ENCODE measurements at places on chromosomes 16 and 17.

DNA sequence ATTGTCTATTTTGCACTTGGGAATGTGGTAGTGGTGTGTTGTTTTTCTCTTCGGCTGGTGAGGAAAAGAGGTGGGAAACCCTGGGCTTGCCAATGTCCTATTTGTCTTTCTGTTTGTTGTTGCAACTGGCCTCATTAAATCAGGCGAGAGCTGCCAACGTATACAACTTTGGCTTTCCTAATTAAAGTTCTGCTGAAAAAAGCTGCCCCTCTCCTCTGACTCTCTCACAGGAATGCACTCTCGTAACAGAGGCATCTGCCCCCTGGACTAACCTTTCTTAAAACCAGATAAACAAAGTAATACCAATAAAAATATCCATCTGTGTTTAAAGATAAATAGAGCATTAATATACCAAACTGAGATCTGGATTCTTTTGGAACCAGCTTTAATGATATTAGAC lies 7.8 kb downstream of the CDRT15 start:
- H3K27me3 ChIP-seq = no peaks in the 10 kb centered on the region
- no peak overlapping the region for H3K4me3 ChIP-seq
- peak; percentile 10 for DNase-seq
- peaks cover 9% of the 10 kb centered on the region for H3K4me1 ChIP-seq

GRCh38 chr16:19073344-19073743 lies 5.9 kb downstream of the COQ7 start:
- H3K4me1 ChIP-seq = peaks cover 7% of the 10 kb centered on the region
- 0 out of 2 replicates have a peak, but pooled peaks cover 5% of the 10 kb centered on the region for H3K36me3 ChIP-seq
- H3K27me3 ChIP-seq = no peaks in the 10 kb centered on the region
- no peak for DNase-seq
- H3K4me3 ChIP-seq = no peak overlapping the region
- no peak overlapping the region for H3K27ac ChIP-seq

GRCh38 chr17:74957935-74958740 lies 14.4 kb downstream of the HID1 start:
- peak; percentile 56 for DNase-seq
- no peaks in the 10 kb centered on the region for H3K27me3 ChIP-seq
- H3K27ac ChIP-seq = no peak overlapping the region
- H3K4me1 ChIP-seq = no peaks in the 10 kb centered on the region
- H3K4me3 ChIP-seq = no peak overlapping the region

DNA sequence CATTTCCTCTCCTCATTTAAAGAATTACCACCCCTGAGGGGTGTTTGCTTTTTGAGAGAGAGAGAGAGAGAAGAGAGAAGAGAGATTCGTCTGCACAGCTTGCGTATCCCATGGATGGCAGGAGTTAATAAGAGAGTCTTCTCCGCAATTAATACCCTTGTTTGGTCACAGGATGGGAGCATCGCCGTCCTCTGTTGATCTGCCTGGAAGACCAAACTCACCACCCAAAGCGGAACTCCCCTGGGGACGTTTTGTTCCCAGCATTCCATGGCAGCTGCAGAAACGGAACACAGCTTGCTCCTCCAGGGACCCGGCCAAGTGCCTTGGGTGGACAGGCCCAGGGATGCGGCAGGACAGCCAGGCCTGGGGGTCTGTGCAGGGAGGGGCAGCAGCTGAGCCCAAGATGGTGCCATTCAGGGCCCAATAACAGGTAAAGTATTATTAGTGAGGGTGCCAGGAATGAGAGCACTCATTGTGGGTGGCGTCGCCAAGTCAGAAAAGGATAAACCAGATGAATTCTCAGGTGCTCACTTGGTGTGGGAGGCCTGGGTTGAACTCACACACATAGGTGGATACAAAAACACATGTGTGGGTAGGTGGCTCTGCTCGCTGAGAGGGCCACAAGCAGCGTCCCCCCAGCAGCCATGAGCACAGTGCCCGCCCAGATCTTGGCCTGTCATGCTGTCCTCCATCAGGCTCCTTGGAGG lies 83.1 kb downstream of the NT5M start:
- no peak for DNase-seq
- H3K27ac ChIP-seq = no peak overlapping the region
- peaks cover 18% of the 10 kb centered on the region for H3K27me3 ChIP-seq
- no peak overlapping the region for H3K4me3 ChIP-seq
- H3K4me1 ChIP-seq = no peaks in the 10 kb centered on the region

GRCh38 chr17:74179576-74179975 lies 23.9 kb upstream of the RPL38 start:
- DNase-seq = no peak
- no peaks in the 10 kb centered on the region for H3K4me1 ChIP-seq
- H3K36me3 ChIP-seq = no peaks in the 10 kb centered on the region
- H3K27ac ChIP-seq = no peak overlapping the region
- no peak overlapping the region for H3K4me3 ChIP-seq

DNA sequence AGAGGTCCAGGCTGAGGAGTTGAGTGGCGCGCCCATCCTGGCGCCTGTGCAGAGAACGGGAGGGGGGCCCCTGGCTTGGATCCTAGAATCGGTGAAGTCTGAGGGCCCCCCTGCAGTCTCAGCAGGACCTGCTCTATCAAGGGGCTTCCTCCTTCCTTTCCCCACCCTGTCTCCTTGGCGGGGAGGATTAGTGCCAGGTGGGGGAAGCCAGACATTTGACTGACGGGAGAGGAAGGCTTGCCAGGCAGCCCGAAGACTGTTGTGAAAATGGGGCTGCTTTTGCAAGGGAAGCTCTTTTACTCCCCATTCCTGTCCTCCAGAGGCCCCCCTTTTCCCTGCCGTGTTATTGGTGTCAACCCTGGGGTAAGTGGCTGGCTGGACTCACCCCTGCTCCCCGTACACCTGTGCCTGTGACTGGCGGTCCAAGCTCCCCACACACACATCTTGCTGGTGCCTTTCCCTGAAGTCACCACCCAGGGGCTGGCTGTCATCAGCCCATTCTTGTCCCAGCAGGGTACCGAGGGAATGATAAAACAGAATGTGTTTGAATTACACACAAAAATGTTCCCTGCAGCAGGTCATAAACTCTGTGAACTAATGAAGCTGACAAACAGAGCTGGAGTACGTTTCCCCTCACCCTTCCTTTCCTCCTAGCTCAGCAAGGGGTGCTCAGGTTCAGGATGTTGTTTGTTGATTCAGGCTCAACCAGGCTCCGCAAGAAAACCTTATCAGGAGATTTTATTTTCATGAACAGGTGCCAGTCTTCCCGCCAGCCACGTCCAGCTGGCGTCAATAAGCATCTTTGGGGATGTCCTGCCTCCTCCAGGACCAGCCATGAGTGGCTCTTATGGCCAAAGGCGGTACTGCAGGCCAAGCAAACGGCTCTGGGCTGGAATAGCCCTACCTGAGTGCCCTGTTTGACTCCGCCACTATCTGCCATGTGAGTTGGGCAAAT lies 4.4 kb upstream of the ARMC7 start:
- no peaks in the 10 kb centered on the region for H3K4me1 ChIP-seq
- DNase-seq = peak; percentile 63
- no peak overlapping the region for H3K27ac ChIP-seq
- no peaks in the 10 kb centered on the region for H3K36me3 ChIP-seq
- H3K4me3 ChIP-seq = no peak overlapping the region

- no peak overlapping the region for H3K4me3 ChIP-seq
- H3K27ac ChIP-seq = no peak overlapping the region
- no peak for DNase-seq
- no peaks in the 10 kb centered on the region for H3K27me3 ChIP-seq
- H3K4me1 ChIP-seq = no peaks in the 10 kb centered on the region
- H3K36me3 ChIP-seq = no peaks in the 10 kb centered on the region
These were observed 1287.8 kb upstream of the CDH8 start for GRCh38 chr16:63323722-63324705.

DNA sequence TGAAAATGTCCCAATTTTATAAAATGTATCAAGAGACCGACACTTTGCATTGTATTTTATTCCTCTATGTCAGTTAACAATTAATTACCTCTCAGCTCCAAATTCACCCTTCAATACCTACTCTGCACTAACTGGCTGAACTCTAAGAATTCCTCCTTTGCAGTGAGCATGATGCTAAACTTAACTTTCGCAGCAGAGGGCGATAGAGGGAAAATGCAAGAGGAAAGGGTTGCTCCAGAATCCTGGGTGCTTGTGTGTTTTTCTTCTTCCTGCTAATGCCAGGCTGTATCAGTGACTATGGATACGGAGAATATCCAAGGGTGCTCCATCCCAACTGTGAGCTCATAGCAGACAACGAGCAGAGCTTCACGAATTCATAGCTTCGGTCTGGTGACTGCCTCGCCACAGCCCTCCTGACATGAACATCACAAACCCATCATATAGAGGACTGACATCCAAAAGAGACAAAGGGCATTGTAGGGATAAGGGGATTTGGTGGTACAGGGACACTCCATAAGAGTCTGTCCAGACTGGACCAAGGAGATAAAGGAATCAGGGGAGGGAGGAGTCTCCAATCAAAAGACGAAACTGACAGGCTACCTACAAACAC lies 172.9 kb downstream of the STX8 start:
- no peaks in the 10 kb centered on the region for H3K27me3 ChIP-seq
- DNase-seq = peak; percentile 48
- H3K36me3 ChIP-seq = no peaks in the 10 kb centered on the region
- H3K4me3 ChIP-seq = no peak overlapping the region

GRCh38 chr17:79005063-79005861 lies 4.3 kb downstream of the CANT1 start:
- H3K36me3 ChIP-seq = peaks cover 2% of the 10 kb centered on the region
- peaks cover 19% of the 10 kb centered on the region for H3K4me1 ChIP-seq
- H3K27me3 ChIP-seq = no peaks in the 10 kb centered on the region
- no peak for DNase-seq
- H3K27ac ChIP-seq = no peak overlapping the region

DNA sequence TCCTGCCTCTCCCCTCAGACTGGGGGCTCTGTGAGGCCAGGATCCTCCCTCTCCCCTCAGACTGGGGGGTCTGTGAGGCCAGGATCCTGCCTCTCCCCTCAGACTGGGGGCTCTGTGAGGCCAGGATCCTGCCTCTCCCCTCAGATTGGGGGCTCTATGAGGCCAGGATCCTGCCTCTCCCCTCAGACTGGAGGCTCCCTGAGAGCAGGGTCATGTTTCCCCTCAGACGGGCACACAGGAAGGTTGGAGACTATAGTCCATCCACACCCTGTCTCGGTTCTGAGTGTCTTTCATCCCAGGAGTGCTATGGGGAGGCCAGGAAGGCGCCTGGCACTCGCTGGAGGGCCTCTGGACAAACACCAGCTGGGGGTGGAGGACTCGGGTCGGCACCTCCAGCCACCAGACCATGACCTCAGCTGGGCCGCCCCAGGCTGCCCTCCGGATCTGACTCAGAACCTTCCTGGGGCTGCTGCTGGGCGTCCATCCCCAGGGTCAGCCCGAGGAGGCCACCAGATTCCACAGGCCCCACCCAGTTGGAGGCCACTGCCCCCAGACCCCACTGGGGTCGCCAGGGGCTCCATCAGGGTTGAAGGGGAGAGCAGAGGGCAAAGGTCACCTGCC lies 21.9 kb upstream of the DLX4 start:
- H3K27me3 ChIP-seq = peaks cover 12% of the 10 kb centered on the region
- H3K27ac ChIP-seq = no peak overlapping the region
- DNase-seq = no peak
- no peaks in the 10 kb centered on the region for H3K36me3 ChIP-seq

GRCh38 chr17:17344507-17345293 lies 41.5 kb downstream of the NT5M start:
- no peaks in the 10 kb centered on the region for H3K27me3 ChIP-seq
- H3K36me3 ChIP-seq = no peaks in the 10 kb centered on the region
- DNase-seq = no peak

- no peaks in the 10 kb centered on the region for H3K27me3 ChIP-seq
- no peaks in the 10 kb centered on the region for H3K36me3 ChIP-seq
- no peak for DNase-seq
These were observed 26.0 kb downstream of the NGFR start for GRCh38 chr17:49521088-49521450.

DNA sequence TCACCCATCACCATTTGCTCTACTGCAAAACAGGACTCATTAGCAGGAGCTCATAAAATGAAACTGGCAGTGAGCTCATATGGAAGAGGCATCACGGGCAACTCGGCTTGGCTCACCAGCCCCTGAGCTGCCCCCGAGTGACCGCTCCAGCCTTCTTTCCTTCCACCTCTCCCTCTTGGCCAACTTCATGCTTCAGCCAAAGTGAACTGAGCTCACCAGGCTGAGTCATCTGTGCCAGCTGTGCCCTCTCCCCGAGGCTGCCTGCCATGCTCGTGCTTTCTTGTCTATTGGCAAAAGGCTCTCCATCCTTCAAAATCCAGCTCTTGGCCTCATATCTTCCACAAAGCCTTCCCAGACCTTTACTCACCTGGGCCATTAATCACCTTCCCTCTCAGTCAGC lies 391.4 kb downstream of the WWOX start:
- H3K4me1 ChIP-seq = no peaks in the 10 kb centered on the region
- no peak for DNase-seq
- no peak overlapping the region for H3K27ac ChIP-seq
- H3K36me3 ChIP-seq = no peaks in the 10 kb centered on the region
- H3K27me3 ChIP-seq = no peaks in the 10 kb centered on the region

DNA sequence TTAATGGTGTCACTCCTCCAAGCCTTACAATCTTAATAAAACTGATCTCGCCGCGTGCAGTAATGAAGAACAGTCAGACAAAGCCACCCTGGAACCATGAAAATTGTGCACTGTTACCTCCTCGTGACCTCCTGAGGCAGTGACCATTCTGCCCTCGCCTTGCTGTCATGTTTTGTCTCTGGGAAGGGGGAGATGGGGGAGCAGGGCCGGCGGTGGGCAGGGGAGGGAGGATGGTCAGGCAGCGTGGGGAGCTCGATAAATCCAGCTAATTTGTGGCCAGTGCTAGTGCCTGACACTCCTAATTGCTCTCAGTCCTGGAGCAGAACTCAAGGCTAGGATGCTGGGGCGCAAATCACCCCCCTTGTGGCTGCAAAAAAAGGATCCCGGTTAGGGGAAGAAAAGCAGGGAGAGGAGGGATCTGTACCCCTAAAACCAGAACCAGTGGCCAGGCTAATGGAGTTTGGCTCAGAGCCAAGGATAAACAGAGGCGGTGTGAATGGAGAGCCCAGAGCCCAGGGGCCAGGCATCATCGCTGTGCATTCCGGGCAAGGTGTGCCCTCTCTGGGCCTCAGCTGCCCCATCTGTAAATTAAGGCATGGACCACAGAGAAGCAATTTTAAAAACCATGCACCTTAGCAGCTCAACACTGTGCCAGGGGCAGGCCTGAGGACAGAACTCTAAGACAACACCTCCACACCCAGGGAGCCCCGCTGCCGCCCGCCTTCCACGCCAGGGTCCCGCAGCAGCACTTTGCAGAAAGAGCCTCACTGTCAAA lies 113.3 kb downstream of the ZNF423 start:
- no peaks in the 10 kb centered on the region for H3K27me3 ChIP-seq
- H3K36me3 ChIP-seq = no peaks in the 10 kb centered on the region
- no peak overlapping the region for H3K27ac ChIP-seq
- H3K4me1 ChIP-seq = no peaks in the 10 kb centered on the region
- H3K4me3 ChIP-seq = no peak overlapping the region

GRCh38 chr17:37717627-37718323 lies 27.1 kb downstream of the HNF1B start:
- peak overlapping the region; percentile 6 for H3K4me3 ChIP-seq
- peak overlapping the region; percentile 58 for H3K27ac ChIP-seq
- H3K36me3 ChIP-seq = no peaks in the 10 kb centered on the region
- H3K4me1 ChIP-seq = peaks cover 17% of the 10 kb centered on the region
- peaks cover 9% of the 10 kb centered on the region for H3K27me3 ChIP-seq

- peaks cover 21% of the 10 kb centered on the region for H3K4me1 ChIP-seq
- no peaks in the 10 kb centered on the region for H3K27me3 ChIP-seq
- peak overlapping the region; percentile 98 for H3K4me3 ChIP-seq
- H3K27ac ChIP-seq = peak overlapping the region; percentile 100
- DNase-seq = peak; percentile 91
These were observed 621 bp downstream of the CEP95 start for GRCh38 chr17:64507413-64507782.

Data from GM23248 (cell line).